ENCODE measurements at places on chromosomes 4 and X. TPM values are rescaled to one million over a fixed set of nuclear protein-coding genes. Genes with fewer than 3 reads are reported as not detected.

Gene ASMT
- total RNA-seq, result not detected

Gene NDST4
- total RNA-seq, result not detected

Gene S100P
- total RNA-seq, result 22.4 TPM

Gene WFS1
- 96.8 TPM for total RNA-seq

Gene KDR
- total RNA-seq, result 53.1 TPM

Gene SMIM10L2A
- 2.5 TPM for total RNA-seq

Gene CTAG2
- total RNA-seq, result not detected

Gene CXCL11
- 0.98 TPM for total RNA-seq

Gene ERCC6L
- 0.30 TPM for total RNA-seq

Gene YTHDC1
- 104 TPM for total RNA-seq

Gene HHIP
- total RNA-seq, result 34.6 TPM

Gene SAGE1
- total RNA-seq, result not detected

Gene ADD1
- 184 TPM for total RNA-seq

Gene GRXCR1
- total RNA-seq, result not detected

Gene BBS12
- 8.5 TPM for total RNA-seq

Gene MAMLD1
- 4.3 TPM for total RNA-seq

Gene NUDT11
- total RNA-seq, result not detected

Gene GPC3
- 52.9 TPM for total RNA-seq

Gene HAUS3
- total RNA-seq, result 21.0 TPM

Gene USP17L25
- not detected for total RNA-seq

Gene FGF13
- 1.7 TPM for total RNA-seq

Gene ASB12
- 0.29 TPM for total RNA-seq

Gene MSX1
- total RNA-seq, result 1.8 TPM

Gene HTN1
- not detected for total RNA-seq

Gene HPSE
- total RNA-seq, result 8.6 TPM

Gene MAGEA11
- not detected for total RNA-seq

Gene TMEM128
- total RNA-seq, result 19.2 TPM

Gene TMEM31
- total RNA-seq, result not detected

Gene GJB1
- 1.4 TPM for total RNA-seq

Gene ANXA3
- 194 TPM for total RNA-seq

Gene CTSO
- 9.4 TPM for total RNA-seq

Gene LINC00632
- total RNA-seq, result 22.6 TPM

Gene SPATA18
- total RNA-seq, result 16.8 TPM

Gene RAB39B
- total RNA-seq, result 0.84 TPM

Gene MBNL3
- 23.3 TPM for total RNA-seq

Gene TAF7L
- total RNA-seq, result not detected

Gene RTL5
- total RNA-seq, result 15.7 TPM

Gene HSFX1
- 1.8 TPM for total RNA-seq

Gene TCEAL5
- total RNA-seq, result not detected

Gene NDNF
- 89.8 TPM for total RNA-seq

Gene RHOXF2B
- total RNA-seq, result not detected

Gene BTK
- 34.7 TPM for total RNA-seq

Gene DCTD
- total RNA-seq, result 89.3 TPM

Gene AFF2
- total RNA-seq, result 17.4 TPM

Gene GYPB
- not detected for total RNA-seq

Gene FAM50A
- 78.2 TPM for total RNA-seq

Gene UGDH
- 61.0 TPM for total RNA-seq

Gene PAGE2B
- total RNA-seq, result not detected

Gene POU4F2
- total RNA-seq, result not detected

Gene CLOCK
- 18.9 TPM for total RNA-seq

Gene GAGE12E
- total RNA-seq, result not detected

Gene SPIN2A
- total RNA-seq, result 0.54 TPM

Gene DCAF4L1
- 1.4 TPM for total RNA-seq

Gene LYAR
- 6.5 TPM for total RNA-seq
